ENCODE measurements at places on chromosomes 7 and 10.

- no peak for DNase-seq
These were observed 77.7 kb downstream of the GRID1 start for GRCh38 chr10:86288695-86289576.

- DNase-seq, result no peak
These were observed 138.5 kb downstream of the CPED1 start for GRCh38 chr7:121126801-121127534.

GRCh38 chr10:127356360-127356759, 160.0 kb upstream of the INSYN2A start:
- DNase-seq, result no peak

GRCh38 chr10:70458329-70459060, 17.0 kb upstream of the NODAL start:
- DNase-seq, result no peak

GRCh38 chr7:28539289-28539981, 127.1 kb downstream of the CREB5 start:
- no peak for DNase-seq

DNA sequence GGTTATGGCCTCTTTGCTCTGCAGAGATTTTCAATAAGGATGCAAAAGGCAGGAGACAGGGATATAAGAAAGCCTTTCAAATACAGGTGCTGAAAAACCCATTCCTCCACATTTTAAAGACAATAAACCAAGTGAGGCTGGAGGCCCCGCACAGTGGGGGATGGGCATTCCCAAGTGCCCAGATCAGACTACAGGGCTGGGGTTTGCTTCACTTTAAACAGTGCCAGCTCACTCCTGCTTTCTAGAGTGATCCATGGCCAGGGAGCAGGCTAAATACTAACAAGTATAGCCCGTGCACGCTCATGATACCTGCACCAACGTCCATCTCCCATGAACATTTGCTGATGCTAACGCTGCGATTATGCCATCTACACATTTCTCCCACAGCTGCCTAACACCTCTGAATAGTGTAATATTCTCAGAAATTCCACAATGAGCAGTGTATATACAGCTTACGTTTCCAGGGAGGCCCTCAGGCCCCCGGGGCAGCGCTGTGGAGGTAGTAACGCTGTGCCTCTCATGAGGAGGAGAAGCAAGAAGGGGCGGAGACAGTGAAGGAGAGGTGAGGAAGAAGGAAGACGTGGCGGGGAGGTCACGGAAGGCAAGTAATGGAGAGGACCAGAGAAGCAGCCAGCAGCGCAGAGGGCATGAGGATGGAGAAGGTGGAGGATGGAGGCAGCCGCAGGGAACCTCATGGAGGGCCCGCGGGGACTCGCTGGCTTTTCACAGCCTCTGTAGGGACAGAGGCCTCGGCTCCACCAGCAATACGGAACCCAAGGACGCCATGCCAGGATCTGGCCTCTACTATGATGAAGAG, 141.7 kb downstream of the USP6NL start:
- DNase-seq, result no peak

DNA sequence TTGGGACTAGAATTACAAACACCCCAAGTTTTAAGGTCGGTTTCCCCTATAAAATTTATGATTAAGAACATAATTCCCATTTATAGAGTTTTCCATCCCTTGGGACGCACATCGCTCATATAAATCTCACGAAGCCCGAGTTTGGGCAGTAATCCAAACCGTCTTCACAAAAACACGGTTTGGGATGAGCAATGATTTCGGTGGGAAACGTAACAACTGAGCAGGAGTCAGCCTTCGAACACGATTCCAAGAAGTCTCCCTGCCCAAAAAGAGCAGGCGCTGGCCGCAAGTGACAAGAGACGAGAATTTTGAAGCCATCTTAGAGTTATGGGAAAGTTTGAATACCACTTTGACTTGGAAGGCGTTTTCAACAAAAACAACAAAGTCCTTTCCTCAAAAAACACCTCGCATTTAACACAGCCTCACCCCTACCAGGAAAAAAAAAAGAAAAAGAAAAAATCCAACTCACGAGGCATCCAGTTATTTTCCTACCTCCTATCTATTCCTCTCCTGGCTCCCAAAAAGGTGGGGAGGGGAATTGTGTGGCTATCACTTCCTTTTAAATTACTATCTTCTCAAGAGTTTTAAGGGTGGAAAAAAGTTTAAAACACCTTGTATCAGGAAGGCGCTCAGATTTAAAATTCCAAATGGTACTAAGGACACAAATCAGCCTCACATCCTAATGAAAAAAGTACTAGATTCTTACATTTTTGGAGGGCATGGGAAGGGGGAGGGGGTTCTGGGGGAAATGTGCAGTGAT, 1.6 kb downstream of the SEPHS1 start:
- no peak for DNase-seq

- DNase-seq, result no peak
These were observed 55.7 kb downstream of the TMEM209 start for GRCh38 chr7:130149281-130150139.

- DNase-seq, result no peak
These were observed 68.5 kb upstream of the BMPER start for GRCh38 chr7:33836797-33837355.

DNA sequence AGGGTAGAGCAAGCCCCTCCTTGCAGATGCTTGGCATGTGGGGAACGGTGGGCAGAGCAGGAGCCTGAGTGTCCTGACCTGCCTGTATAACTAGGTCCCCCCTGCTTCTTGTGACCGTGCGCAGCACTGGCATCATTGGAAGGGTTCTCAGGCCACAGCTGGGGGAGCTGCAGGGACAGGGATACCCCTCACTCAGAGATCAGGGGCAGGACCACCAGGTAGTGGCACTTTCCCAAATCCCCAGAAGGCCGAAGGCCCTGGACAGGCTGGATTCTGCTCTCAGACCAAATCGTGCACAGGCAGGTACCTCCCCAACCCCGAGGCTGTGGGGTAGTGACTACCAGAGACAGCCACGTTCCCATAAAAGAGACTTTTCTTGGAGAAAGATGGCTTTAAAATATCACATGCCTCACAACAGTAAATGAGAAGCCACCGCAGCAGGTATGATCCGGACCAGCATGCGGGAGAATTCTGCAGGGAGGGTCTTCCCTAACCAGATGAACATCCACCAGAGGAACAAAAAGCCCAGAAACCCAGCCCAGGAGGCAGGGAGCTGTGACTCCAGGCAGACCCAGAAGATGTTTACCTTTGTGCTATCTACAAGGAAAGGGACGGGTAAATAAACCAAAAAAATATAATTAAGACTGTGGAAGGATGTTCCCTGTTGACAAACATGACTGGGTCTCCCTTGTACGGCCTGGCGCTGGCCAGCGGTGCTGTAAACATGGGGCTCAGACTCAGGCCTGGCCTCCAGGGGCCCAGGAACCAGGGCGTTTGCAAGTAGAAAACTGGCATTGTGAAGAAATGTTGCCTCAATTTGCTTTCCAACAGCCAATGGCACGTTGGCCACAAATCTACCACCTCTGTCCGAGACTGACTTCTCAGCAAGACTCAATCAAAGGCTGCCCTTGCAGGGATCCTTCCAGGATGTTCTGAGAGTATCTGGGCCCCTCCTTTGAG, 180.0 kb downstream of the TNS3 start:
- no peak for DNase-seq

DNA sequence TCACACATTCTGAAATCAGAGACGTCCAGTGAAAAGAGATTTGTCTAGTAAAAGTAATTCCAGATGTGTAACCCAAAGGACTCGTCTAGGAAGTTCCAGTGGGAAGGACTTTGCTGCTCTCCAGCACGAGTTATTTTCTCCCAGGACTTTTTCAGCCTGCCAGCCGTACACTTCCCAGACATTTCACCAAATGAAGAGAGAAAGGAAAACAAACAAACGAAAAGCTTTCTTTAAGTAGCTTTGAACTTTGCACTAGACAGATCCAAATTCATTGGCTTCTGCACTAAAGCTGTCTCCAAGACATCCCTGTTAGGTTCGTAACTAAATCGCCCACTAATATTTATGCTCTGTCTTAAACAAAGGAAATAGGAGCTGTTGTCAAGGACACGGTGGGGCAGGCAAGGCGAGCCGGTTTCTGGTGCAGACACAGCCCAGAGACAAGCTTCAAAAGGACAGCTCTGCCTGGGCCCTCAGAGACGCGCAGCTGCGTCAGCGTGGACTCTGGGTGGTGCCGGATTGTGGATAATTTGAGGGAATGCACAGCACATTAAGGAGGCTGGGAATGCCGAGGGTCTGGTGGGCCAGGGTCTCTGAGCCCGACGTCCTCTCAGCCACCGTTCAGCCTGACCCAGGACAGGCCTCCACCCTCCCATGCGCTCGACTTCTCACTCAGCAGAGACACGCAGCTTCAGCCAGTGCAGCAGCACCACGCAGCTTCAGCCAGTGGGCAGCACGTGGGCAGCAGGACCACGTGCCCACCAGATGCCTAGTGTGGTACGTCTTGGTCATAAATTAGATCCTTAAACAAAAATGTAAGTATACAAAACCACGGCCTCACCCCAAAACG, 64.1 kb upstream of the INSIG1 start:
- DNase-seq, result no peak
